ENCODE measurements at places on chromosomes 12 and 14.

- no peak for DNase-seq
These were observed 193.3 kb upstream of the SYT1 start for GRCh38 chr12:78671295-78671694.

- DNase-seq = no peak
These were observed 13.6 kb upstream of the GSG1 start for GRCh38 chr12:13117029-13117428.

- DNase-seq = no peak
These were observed 454.6 kb downstream of the PCNX1 start for GRCh38 chr14:71361874-71362273.

DNA sequence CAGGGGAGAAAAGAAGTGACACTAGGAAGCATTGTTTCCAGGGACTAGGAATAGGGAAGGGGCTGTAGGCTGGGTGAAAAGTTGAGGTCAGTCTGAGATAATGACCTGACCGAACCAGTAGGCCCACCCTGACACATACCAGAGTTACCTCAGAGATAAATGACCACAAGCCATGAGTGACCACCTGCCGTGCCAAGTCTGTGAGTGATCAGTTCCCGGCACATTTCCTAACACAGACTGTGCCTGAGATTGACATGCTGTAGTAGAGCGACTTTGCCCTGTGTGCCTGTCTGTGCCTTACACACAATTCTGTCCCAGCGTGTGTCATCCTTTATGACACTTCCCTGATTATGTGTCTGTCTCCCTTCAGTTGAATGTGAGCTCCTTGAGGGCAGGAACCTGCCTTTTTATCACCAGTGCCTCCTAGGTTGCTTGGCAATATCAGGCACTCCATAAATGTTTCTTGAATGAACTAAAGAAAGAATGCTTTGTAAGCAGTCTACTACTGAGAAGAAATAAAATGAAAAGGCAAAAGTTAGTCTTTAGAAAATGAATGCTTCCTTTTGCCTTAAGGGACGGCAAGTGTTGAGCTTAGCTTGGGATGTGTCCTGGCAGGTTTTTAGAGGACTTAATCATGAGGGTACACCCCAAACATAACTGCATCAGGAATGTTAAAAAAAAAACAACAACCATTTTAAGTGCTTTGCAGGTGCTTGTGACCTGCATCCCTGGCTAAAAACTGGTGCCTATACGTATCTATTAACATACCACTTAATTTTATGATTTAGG is 9.6 kb upstream of the SSPN start:
- peak; percentile 58 for DNase-seq

DNA sequence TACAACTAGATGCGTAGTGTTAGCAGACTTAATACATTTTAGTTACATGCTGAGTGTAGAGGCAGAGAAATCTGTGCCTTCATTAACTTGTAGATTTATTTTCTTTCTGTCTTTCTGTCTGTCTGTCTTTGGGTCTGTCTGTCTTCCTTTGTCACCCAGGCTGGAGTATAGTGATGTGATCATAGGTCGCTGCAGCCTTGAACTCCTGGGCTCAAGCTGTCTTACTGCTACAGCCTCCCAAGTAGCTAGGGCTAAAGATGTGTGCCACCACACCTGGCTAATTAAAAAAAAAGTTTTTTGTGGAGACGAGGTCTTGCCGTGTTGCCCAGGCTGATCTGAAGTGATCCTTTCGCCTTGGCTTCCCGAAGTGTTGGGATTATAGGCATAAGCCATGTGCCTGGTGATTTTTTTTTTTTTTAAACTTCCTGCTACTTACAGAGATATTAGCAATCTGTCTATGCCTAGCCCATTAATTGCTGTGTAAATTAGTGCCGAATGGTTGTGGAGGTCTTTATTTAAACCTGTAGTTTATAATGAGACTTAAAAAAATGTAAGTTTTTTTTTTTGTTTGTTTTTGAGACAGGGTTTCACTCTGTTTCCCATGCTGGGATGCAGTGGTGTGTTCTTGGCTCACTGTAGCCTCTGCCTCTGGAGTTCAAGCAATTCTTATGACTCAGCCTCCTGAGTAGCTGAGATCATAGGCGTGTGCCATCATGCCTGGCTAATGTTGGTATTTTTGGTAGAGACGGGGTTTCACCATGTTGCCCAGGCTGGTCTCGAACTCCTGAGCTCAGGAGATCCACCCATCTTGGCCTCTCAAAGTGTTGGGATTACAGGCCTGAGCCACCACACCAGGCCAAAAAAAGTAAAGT is 22.8 kb downstream of the ERC1 start:
- DNase-seq = peak; percentile 92

- no peak for DNase-seq
These were observed 9.9 kb upstream of the LYZ start for GRCh38 chr12:69338120-69338859.

DNA sequence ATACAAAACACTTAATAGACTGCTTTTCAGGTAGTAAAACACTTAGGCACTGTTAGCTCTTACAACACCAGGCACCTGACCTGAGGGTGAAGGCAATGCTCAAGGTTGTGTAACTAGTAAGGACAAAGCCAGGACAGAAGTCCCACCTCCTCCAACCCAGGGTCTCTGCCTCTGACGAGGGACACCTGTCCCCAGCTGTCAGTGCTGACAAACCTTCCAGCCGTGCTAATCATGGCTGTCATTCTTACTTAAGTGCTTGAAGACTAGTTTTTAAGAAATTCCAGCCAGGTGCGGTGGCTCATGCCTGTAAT is 62.5 kb upstream of the MAX start:
- no peak for DNase-seq

DNA sequence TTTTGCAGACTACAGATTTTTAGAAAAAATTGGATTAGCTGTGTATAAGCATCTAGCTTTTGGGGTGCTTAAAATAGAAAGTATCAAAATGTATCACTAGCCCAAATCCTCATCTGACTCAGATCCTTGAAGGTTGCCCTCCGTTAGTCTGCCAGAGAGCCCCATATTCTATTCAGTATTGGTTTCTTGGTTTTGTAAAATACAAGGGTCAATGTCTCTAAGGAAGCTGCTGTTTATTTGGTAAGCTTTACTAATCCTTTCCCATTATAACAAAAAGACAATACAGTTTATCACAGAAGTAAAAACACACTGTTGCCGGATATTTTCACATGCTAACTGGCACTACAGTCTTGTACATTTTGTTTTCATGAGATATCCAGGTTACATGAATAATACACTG is 92.8 kb upstream of the PTHLH start:
- no peak for DNase-seq

DNA sequence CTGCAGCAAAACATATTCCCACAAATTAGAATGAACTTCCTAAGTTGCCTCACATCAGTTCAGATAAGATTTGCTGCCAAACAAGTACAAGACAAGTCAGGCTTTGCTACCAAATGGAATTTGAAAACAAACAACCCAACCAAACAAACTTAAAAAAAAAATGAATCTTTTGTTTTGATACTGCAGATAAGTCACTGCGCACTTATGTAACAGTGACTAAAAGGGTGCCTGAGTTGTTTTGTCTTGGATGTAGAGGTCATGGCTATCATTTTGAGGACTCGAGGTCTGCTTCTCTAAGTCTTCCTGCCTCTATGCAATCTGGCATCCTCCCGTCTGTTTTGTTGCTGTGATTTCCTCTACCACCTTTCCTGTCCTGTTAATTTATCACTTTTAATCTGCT is 11.1 kb upstream of the EPS8 start:
- no peak for DNase-seq

- no peak for DNase-seq
These were observed 69.2 kb upstream of the BCAT1 start for GRCh38 chr12:25018146-25018545.

DNA sequence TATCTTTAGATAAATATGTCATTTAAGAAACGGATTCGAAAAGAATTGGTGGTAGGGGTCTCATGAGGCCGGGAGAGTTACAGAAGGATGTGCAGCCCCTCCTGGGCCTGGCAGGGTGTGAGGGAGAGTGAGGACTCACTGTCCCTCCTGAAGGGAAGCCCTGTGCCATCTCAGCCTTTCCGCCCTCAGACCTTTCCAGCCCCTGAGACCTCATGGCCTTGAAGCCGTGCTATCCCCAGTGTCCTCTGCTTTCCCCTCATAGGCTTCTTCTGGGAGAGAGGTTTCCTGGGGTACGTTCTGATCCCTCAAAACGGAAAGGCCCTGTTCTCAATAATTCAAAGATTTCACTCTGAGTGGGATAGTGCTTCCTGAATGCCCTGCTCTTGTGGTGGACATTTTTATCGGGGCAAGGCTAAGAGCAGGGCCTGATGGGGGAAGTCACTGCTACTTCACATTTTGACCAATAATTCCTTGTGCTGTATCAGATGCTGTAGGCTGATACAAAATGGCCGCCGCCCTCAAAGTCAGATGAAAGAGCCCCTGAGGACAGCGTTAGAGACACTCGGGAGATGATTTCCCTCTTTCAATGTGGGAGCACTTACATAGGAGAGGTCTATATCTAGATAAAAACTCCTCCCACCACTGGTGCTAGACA is 1.3 kb downstream of the CD4 start:
- DNase-seq = no peak

GRCh38 chr14:26389646-26390508 is 208.0 kb downstream of the NOVA1 start:
- no peak for DNase-seq

DNA sequence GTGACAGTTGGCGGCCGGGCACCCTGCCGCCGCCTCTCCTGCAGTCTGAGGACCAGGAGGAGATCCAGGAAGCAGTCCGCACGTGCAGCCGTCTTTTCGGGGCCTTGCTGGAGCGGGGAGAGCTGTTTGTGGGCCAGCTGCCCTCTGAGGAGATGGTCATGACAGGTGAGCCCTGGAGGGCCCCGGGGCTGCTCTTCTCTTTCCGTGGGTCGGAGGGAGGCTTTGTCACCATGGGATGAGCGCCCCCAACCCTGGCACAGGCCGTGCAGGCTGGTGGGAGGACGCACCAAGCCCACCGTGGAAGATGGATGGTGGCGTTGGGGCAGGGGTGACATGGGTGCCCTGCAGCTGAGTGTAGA is 532 bp downstream of the NOC4L start:
- DNase-seq = no peak

GRCh38 chr12:106246891-106247673 is 738 bp downstream of the CKAP4 start:
- peak; percentile 30 for DNase-seq

GRCh38 chr14:101508948-101509729 is 52.2 kb upstream of the DIO3 start:
- DNase-seq = no peak

- no peak for DNase-seq
These were observed 252.9 kb downstream of the PRKD1 start for GRCh38 chr14:29674566-29675285.

DNA sequence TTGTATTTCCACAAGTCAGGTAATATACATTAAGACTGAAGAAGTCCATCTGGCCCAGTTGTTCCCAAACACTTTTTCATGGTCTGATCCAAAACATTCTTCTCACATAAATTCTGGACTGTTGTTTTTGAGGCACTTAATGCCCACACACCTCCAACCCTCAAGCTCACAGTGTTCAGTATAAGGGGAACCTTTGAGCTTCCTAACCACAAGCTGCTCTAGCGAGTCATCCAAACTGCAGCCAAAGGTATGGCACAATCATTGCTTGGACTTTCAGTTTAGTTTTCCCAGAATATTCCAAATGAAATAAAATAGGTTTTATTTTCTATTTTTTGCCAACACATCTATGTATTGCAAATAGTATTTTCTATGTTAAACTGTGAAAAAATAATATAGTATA is 103.0 kb downstream of the PUS7L start:
- DNase-seq = peak; percentile 37
